Testis (tissue), 5 donors: ENCODE measurements at places on chromosomes 7 and 10. TPM values are rescaled to one million over a fixed set of nuclear protein-coding genes. Genes with fewer than 3 reads are reported as not detected.

GRCh38 chr7:18740579-18740988 lies 245.0 kb downstream of the HDAC9 start:
- H3K27ac ChIP-seq = no peak overlapping the region
- H3K36me3 ChIP-seq = no peaks in the 10 kb centered on the region
- H3K4me3 ChIP-seq = no peak overlapping the region
- no peak for DNase-seq

DLD gene
- 57.3 TPM for total RNA-seq

TDRD1 gene
- 32.3 TPM for total RNA-seq

ATOH7 gene
- 1.2 TPM for total RNA-seq

GRCh38 chr10:49653273-49653929 lies 26.1 kb upstream of the C10orf53 start:
- no peak overlapping the region for H3K4me3 ChIP-seq
- no peak for DNase-seq
- H3K27me3 ChIP-seq = no peaks in the 10 kb centered on the region
- no peaks in the 10 kb centered on the region for H3K4me1 ChIP-seq
- no peak overlapping the region for H3K27ac ChIP-seq

DNA sequence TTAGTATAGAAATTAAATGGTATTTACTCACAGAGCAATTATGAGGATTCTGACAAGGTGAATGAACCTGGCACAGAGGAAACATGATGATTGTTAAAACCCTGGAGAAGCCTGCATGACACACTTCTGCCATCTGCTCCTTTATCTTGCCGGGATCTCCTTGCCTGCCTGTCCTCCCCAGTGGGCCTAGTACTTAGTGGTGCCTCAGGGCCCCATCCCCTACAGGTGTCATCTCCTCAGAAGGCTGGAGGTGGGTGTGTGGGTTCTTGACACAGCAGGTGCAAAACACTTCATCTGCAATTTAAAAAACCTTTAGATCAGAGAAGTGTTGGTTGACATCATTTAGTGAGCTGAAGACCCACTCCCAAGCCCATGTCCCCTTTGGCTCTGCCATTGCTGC lies 261.2 kb downstream of the ADRA2A start:
- H3K4me3 ChIP-seq = no peak overlapping the region
- H3K4me1 ChIP-seq = peaks cover 10% of the 10 kb centered on the region
- H3K36me3 ChIP-seq = no peaks in the 10 kb centered on the region
- no peak for DNase-seq
- no peaks in the 10 kb centered on the region for H3K27me3 ChIP-seq

- DNase-seq = no peak
- no peak overlapping the region for H3K27ac ChIP-seq
- H3K4me3 ChIP-seq = no peak overlapping the region
- no peaks in the 10 kb centered on the region for H3K4me1 ChIP-seq
Measured at GRCh38 chr10:110378533-110379108, 73.9 kb upstream of the SMNDC1 start.

DNA sequence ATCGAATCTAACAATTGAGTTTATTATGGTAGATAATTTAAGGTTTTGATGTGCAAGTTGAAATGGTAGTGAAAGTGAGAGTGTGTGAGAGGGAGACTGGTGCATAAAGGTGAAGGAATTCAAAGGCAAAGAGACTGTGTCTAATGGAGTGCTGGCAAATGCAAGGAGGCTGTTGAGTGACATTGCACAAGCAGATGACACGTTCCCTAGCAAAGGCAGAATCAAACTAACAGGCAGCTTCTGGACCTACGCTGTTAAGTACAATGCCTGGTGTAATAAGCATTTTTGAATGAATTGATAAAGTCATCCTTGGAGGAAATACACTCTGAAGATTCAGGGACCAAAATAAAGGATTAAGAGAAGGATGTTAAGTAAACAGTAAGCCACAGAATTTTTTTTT lies 11.7 kb upstream of the GPR141 start:
- DNase-seq = no peak
- no peaks in the 10 kb centered on the region for H3K36me3 ChIP-seq
- no peaks in the 10 kb centered on the region for H3K27me3 ChIP-seq
- no peak overlapping the region for H3K27ac ChIP-seq

- H3K27ac ChIP-seq = peak overlapping the region; percentile 26
- no peak overlapping the region for H3K4me3 ChIP-seq
- DNase-seq = no peak
Measured at GRCh38 chr10:71228875-71229675, 16.7 kb downstream of the UNC5B start.

FZD1 gene
- 6.9 TPM for total RNA-seq

DNA sequence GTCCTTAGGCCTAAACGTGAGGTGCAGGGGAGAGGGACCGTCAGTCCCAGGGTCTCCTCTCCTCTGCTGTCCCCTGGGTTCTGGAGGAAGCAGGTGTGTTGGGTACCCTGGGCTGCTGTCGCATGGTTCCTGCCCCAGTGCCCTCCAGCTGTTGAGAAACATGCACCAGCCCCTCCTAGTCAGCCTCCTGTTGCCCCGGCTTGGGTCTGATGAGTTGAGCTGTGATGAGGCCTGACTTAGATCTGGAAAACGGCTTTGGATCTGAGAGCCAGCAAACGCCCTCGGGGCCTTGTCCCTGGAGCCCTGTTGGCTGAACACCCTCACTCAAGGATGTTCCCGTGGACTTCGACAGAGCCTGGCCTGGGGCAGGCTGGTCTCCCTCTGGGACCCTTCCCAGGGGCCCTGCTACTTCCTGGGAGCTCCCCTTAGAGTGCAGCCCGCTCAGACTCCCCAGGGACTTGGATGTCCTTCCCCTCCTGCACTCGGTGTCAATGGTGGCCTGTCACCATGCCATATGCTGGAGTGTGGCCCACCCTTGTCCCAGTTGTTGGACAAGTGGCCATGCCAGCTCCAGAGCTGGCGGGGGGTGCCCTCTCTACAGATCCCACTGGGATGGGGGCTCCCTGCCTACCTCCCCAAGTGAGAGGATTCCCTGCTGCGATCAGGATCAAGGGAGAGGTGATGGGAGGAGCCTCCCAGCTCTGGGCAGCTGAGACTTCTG lies 12.3 kb downstream of the ZNF316 start:
- no peak for DNase-seq
- no peaks in the 10 kb centered on the region for H3K27me3 ChIP-seq
- no peak overlapping the region for H3K27ac ChIP-seq
- H3K4me1 ChIP-seq = no peaks in the 10 kb centered on the region

DMBT1 gene
- total RNA-seq = 0.87 TPM
